Right kidney (tissue), 9 donors: ENCODE measurements at places on chromosomes 12 and 14.

DNA sequence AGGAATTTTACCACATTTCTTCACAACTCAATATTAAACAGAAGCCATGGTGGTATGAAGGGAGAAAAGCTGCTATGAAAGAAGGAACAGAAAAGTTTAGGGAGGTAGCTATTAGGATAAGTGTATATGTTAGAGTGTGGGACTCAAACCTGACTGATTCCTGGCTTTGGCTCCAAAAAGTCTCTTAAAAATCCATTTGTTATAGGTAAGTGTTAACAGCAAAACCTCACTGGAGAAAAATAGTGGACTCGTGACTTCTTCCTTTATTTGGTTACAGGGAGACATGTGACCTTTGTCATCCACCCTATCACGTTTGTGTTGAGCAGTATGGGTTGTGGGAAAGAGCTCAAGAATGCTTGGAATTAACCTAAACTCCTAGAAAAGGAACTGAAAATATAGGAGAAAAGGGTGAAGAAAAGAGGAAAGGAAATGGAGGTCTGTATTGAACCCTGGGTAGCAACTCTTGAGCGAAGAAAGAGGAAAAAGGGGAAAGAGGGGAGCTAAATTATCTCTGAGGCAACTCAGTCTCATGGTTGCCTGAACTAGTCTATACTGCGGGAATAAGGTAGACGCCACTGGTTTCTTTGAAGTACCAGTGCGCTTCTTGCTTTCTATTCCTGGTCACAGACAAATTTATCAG, 3.6 kb upstream of the EID3 start:
- no peak for DNase-seq

GRCh38 chr12:105352052-105352451, 21.6 kb downstream of the C12orf75 start:
- DNase-seq: no peak

DNA sequence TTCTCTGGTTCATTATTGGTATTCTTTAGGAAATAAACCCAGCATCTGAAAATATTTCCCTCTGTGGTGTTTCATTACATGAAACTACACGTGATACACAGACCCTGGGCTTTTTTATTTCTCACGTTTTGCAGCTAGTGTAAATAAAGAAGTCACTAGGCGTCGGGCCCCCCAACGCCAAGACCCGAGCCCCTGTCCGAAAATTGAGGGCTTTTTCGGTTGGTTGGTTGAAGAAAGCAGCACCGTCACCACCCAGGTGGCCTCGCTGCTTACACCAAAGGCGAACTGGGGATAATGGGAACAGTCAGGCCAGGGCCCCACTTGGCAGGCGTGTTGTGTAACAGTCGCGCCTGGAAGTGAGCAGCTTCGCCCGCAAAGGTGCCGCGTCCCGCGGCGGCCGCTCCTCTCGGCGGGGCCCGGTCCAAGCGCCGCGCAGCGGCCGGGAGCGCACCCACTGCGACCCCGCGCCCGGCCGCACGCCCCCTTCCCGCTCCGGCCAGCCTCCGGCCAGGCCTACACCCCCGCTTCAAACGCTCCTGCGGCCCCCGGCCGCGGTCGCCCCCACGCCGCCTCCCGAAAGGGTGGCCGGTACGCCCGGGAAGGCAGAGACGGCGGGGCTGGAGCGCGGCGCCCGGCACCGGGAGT, 1.2 kb downstream of the DUSP16 start:
- DNase-seq: peak; percentile 82

DNA sequence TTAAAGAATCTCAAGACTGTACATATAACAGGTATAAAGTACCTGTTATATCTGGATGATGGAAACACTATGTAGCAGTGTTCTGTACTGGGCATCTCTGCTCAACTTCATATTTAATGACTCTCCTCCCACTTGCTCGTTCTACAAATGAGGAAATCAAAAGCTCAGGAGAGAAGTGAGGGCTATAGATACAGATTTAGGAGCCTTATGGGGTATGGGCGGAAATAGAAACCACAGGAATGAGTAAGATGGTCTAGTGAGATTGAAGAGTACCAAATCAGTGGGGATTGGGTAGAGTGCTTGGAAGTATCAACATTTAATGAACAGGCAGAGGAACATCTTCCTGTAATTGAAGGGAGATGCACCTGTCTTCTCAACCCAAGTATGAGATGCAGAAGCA, 23.8 kb upstream of the POLR3B start:
- DNase-seq: no peak

DNA sequence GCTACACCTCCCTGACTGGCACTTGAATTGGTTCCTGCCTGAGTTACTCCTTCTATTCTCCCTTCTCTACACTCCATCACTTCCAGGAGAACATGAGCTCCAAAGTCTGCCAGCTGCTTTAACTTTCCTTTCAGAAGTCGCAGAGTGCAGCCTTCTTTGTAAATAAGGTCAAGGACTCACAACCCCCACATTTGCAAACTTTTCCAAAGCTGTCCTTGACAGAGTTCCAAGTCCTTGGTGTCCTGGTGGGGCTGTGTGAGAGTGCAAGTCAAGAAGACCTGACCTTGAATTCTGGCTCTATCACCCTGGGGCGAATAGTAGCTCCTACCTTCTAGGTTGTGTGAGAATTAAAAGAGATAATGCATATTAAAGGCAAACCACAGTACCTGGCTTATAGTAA, 15.6 kb downstream of the CCDC198 start:
- no peak for DNase-seq

GRCh38 chr12:96224219-96224615, 30.0 kb downstream of the ELK3 start:
- DNase-seq: no peak

DNA sequence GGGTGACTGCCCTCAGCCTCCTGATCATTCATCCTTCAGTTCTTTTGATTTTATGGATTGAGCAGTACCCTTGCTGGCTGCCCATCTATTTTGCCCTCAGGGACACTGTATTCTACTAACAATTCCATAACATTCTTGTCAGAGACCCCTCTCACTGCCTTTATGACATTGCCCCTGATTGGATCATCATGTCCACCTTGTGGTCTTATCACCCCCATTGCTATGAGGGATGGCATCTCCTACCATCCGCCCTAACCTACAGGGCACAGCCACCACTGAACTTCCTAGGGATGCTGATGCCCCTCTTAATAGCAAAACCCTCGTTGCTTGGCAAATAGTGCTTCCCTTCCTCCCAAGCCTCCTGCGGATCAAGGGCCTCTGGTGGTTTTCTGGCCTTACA, 38.8 kb upstream of the HMGA2 start:
- no peak for DNase-seq

DNA sequence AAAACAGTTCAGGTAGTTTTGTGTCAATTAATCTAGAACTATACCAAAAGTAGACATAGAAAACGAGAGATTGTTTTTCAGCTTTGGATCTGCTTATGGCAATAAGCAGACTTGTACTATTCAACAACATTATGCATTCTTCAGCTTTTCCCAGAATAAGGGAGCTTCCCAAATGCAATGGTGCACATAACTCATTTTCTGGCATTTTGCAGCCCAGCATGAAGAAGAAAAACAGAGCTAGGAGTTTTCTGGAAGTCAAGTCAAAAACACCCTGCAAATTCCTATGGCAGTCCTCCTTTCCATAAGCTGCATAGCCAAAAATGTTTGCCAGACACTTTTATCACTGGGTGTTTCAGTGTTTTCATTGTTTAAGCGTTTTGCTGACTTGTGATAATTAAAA, 314.7 kb downstream of the NAV3 start:
- DNase-seq: no peak

DNA sequence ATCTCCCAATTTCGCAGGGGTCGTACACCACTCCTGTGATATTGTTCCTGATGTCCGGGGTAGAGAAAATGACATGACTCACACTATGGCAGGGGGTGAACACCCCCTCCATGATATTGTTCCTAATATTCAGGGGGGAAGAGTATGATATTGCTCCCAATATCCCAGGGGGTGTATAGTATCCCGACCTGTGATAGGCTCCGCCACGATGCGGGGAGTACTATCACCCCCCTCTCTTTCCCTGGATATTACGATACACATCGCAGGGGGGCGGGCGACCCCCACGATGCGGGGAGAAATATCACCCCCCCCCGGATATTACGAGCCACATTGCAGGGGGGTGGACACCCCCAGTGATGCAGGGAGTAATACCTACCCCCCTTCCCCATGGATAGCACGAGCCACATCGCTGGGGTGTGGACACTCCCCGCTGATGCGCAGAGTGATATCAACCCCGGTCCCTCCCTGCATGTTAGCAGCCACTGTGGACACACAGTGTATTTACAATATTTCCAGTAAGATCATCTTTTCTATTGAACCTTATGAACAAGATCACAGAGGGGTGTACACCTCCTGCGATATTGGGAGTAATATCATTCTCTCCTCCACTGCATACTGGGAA, 17.7 kb downstream of the SMIM41 start:
- DNase-seq: no peak

GRCh38 chr14:103881268-103882201, 34.2 kb upstream of the PPP1R13B start:
- peak; percentile 45 for DNase-seq

- DNase-seq: no peak
These were observed 136.3 kb upstream of the PRICKLE1 start for GRCh38 chr12:42725809-42726208.

- DNase-seq: peak; percentile 43
These were observed 328.3 kb upstream of the DIO3 start for GRCh38 chr14:101233021-101233366.

DNA sequence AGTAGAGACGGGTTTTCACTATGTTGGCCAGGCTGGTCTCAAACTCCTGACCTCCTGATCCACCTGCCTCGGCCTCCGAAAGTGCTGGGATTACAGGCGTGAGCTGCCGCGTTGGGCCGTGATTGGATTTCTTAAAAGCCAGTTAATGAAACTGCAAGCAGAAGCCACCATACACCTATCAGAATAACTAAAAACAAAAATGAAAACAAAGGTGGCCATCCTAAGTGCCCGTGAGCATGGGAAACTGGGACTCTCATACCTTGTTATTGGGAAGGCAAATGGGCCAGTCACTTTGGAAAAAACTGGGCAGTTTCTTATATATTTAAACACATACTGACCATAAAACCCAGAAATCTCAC, 7.7 kb upstream of the TCTN1 start:
- no peak for DNase-seq

- no peak for DNase-seq
These were observed 36.7 kb upstream of the LGALS3 start for GRCh38 chr14:55092341-55092740.

DNA sequence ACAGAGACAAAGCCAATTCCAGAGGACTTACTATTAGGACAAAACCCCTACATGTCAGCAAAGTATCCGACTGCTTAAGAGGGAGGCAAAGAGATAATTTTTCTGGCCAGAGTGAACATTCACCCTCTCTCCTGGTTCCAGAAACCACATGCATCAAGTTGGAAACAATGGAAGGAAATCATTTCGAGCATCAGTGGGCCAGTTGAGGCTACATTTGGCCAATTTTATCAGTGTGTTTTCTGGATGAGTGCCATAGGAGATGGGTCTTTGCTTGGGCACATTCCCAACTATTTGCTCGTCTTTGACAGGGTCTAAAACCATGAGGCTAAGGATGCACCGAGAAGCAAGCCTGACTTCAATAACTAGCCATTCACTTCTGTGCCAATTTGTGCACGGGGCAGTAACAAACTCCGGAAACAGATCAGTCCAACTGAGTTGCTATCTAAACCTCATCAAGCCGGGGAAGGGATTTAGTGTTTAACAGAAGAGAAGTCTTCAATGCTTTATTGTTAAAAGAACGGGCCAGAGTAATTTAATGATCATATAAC, 17.4 kb downstream of the EGLN3 start:
- DNase-seq: no peak

- DNase-seq: no peak
These were observed 61.6 kb downstream of the CPM start for GRCh38 chr12:68871396-68871795.

DNA sequence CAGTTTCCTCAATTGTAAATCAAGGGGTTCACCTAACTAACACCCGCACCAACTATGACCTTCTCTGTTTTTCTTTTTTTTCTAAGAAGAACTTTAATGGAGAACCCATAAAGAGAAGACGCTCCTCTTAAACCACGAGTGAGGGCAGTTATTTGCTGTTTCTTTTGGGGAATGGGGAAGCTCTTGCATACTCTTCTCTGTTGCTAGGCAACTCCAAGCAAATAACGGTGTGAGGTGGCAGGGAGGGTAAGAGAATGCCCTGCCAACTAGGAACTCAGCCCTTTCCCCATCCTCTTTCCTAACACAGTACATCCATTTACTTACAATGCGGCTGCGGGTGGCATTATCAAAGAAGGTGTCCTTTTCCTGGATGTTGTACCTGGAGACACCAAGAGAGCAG, 114.9 kb downstream of the ANO2 start:
- DNase-seq: no peak

DNA sequence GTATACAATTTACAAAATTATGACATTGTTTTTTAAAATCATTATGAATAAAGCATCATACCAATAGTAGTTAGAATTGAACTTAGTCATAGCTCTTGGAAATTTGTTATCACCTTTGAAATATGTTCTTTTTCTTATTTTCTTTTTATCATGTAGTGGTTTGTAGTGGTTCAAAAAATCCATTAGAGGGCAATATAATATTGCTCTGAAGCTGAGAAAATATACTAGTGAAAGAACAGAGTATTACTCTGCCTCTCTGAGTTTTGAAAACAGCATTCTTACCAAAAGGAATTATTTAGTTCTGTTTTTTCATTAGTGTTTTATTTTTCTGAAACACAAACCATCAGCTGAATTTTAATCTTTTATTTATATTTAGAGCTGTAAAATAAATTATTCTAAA, 76.2 kb downstream of the PDZRN4 start:
- DNase-seq: no peak

DNA sequence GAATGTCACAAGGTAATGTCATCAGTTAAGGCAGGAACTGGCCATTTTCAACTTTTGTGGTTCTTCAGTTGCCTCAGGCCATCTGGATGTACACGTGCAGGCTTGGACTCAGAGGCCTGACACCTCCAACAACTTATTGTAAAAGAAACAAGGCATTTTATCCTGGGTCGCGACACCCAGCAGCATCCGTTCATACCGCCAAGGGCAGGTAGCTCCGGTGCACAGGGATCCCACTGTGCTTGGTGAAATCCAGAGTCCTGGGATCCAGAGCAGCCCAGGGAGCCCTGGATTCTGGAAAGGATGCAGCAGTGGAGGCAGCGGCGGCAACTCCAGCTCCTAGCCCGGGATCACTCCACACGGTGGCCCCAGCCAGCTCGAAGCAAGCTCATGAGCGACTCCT, 380.9 kb upstream of the STXBP6 start:
- no peak for DNase-seq

DNA sequence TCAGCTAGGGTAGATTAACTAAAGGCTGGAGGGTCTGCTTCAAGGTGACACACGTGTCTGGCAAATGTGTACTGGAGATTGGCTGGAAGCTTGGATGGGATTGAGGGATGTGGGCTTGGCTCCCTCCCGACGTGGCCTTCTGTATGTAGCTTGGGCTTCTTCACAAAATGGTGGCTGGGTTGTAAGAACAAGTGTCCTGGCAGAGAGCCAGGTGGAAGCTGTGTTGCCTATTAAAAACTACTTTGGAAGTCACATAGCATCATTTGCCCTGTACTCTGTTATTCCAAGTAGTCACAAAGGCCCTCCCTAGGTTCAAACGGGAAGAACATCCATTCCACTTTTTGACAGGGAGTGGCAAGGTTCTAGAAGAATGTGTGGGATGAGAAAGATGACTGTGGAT, 174.1 kb upstream of the PRICKLE1 start:
- DNase-seq: no peak

- DNase-seq: no peak
These were observed 72.7 kb downstream of the ESR2 start for GRCh38 chr14:64221391-64222003.
